ENCODE measurements at places on chromosomes 11 and 22. TPM values are rescaled to one million over a fixed set of nuclear protein-coding genes. Genes with fewer than 3 reads are reported as not detected.

Gene DNAJB7
- not detected for total RNA-seq

Gene RAPSN
- 4.9 TPM for total RNA-seq

Gene SLC25A1
- total RNA-seq = 54.1 TPM

Gene SPI1
- 47.0 TPM for total RNA-seq

Gene F2
- total RNA-seq = not detected

Gene TEX54
- total RNA-seq = not detected

Measured in sciatic nerve (tissue), 2 donors.